ENCODE measurements at places on chromosomes 7 and 10. TPM values are rescaled to one million over a fixed set of nuclear protein-coding genes. Genes with fewer than 3 reads are reported as not detected.

HTRA1 gene
- 2.4 TPM for total RNA-seq

EIF5AL1 gene
- 0.20 TPM for total RNA-seq

FGFBP3 gene
- 1.9 TPM for total RNA-seq

ITGB8 gene
- 183 TPM for total RNA-seq

PAX4 gene
- not detected for total RNA-seq

RALA gene
- total RNA-seq, result 58.1 TPM

CYP26C1 gene
- total RNA-seq, result 0.39 TPM

NODAL gene
- not detected for total RNA-seq

CPXM2 gene
- not detected for total RNA-seq

ACTR3C gene
- total RNA-seq, result 22.8 TPM

TEX47 gene
- total RNA-seq, result not detected

GIMAP1 gene
- total RNA-seq, result not detected

RHOBTB1 gene
- 10.2 TPM for total RNA-seq

GPR37 gene
- 7.5 TPM for total RNA-seq

CCDC146 gene
- 8.8 TPM for total RNA-seq

PRSS37 gene
- total RNA-seq, result not detected

RTKN2 gene
- total RNA-seq, result 26.7 TPM

NXPH1 gene
- not detected for total RNA-seq

ARMC3 gene
- total RNA-seq, result 0.97 TPM

DHTKD1 gene
- 29.4 TPM for total RNA-seq

PPP1R9A gene
- total RNA-seq, result 17.9 TPM

HOXA1 gene
- 0.44 TPM for total RNA-seq

AGBL3 gene
- 5.4 TPM for total RNA-seq

OR13A1 gene
- not detected for total RNA-seq

GRID2IP gene
- total RNA-seq, result 1.4 TPM

HHEX gene
- total RNA-seq, result 91.5 TPM

ZNF398 gene
- total RNA-seq, result 17.0 TPM

SMO gene
- total RNA-seq, result 2.1 TPM

ANKRD30A gene
- not detected for total RNA-seq

CPSF4 gene
- total RNA-seq, result 33.4 TPM

C10orf105 gene
- not detected for total RNA-seq

PON1 gene
- total RNA-seq, result not detected

CHCHD2 gene
- total RNA-seq, result 699 TPM

KCP gene
- 10.6 TPM for total RNA-seq

TAS2R4 gene
- total RNA-seq, result 2.4 TPM

ANAPC16 gene
- 118 TPM for total RNA-seq

CDK14 gene
- total RNA-seq, result 31.4 TPM

CDK6 gene
- total RNA-seq, result 87.9 TPM

RELN gene
- total RNA-seq, result 0.31 TPM

HOXA4 gene
- 1.0 TPM for total RNA-seq

TET1 gene
- total RNA-seq, result 1.2 TPM

AASS gene
- 18.7 TPM for total RNA-seq

GPRIN2 gene
- total RNA-seq, result 12.8 TPM

LRRC61 gene
- total RNA-seq, result 22.5 TPM

NPC1L1 gene
- 46.0 TPM for total RNA-seq
